Suprapubic skin (tissue), 4 donors: ENCODE measurements at places on chromosomes 7 and 10. TPM values are rescaled to one million over a fixed set of nuclear protein-coding genes. Genes with fewer than 3 reads are reported as not detected.

LRRC61 gene
- total RNA-seq: 29.0 TPM

OR2A14 gene
- not detected for total RNA-seq

DNA sequence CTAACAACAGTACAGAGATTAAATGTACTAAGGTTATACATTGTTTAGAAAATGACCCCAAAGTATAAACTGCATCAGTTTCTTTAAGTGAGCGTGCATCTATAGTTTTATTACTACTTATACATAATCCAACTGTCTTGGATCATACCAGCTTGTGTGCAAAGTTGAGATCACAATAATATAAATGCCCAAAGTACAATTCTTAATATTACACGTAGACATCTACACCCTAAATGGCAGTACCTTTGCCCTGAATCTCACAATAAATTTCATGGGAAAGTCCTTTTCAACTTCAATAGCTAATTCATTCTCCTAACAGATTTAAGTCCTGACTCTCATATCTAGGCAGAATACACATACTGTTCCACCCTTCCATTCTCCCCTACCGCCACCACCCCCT, 11.8 kb downstream of the SCIN start:
- DNase-seq: no peak

DNA sequence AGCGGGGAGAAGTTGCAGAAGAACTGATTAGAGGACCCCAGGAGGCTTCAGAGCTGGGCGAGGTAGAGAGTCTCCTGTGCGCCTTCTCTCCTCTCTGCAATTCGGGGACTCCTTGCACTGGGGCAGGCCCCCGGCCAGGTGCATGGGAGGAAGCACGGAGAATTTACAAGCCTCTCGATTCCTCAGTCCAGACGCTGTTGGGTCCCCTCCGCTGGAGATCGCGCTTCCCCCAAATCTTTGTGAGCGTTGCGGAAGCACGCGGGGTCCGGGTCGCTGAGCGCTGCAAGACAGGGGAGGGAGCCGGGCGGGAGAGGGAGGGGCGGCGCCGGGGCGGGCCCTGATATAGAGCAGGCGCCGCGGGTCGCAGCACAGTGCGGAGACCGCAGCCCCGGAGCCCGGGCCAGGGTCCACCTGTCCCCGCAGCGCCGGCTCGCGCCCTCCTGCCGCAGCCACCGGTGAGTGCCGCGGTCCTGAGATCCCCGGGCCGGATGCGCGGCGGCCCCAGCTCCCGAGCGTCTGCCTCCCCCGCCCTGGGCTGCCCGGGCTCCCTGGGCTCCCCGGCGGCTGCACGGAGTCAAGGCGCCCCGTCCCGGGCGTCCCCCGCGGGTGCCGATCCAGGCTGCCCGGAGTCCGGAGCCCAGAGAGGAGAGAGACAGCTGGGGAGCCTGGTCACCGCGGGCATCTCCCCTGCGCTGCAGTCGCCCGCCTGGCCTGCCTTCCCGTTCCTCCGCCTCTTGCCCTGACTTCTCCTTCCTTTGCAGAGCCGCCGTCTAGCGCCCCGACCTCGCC, at the start of gene PLAU:
Gene PLAU, plus strand, starts transcription at position 369 of the 789 bp plus-strand sequence. CDS start 424 bp downstream, outside the sequence.
- DNase-seq: no peak

- DNase-seq: no peak
Observed at GRCh38 chr7:36863901-36864701, 139.8 kb upstream of the AOAH start.

PNLIPRP3 gene
- 47.5 TPM for total RNA-seq
